ENCODE measurements at places on chromosomes 5 and 9.

- no peak for DNase-seq
Measured at GRCh38 chr5:79653843-79654242, 35.8 kb upstream of the CMYA5 start.

DNA sequence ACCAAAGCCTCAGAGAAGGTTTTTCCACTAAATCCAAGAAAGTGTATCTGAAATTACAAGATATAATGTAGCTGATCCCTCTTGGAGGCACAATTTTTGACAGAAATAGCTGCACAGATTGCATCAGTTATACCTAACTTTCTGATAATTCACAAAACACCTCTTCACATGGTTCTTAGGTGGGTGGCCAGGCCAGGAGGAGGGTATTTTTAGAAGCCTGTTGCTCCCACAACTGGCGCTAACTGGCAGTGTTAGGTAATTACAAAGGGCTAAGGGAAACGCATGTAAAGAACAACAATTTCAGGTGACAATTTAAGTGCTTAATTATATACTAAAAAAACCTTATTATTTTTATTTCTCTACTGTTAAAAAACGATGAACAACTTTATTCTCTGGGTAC is 247.9 kb downstream of the BNC2 start:
- DNase-seq: no peak

DNA sequence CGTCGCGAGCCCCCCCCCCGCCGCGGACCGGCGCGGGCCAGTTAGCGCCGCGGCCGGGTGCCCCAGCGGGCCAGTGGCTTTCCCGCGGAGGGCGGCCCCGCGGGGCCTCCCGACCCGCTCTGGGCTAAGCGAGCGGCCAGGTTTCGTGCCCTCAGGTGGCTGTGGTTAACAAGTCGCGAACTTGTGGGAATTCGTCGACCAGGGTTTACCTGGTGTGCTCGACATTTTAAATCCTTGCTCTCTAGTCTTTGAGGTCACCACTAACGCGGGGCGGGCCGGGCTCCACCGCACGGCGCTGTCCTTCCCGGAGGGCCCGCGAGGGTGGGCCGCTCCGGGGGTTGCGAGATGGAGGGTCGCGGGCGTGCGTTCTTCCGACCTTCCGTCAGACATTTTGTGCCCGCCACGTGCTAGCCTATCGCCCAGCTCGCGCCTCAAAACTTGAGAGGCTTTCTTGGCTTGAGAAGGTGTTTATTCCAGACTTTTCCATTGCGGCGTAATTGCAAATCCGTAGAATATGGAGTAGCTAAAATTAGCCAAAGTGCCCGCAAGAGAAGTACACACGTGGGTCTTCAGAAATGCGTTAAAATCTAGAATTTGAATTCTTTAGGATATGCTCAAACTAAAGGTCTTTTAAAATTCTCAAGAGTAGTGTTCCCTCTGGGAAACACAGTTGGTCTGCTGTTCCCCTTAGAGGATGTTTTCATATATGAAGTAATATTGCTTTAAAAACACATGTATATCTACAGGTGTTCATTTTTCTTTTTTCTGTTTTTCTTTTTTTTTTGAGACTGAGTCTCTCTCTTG is 2.1 kb downstream of the ANP32B start:
- no peak for DNase-seq

- DNase-seq: no peak
Measured at GRCh38 chr5:78353520-78353919, 6.9 kb upstream of the SCAMP1 start.

DNA sequence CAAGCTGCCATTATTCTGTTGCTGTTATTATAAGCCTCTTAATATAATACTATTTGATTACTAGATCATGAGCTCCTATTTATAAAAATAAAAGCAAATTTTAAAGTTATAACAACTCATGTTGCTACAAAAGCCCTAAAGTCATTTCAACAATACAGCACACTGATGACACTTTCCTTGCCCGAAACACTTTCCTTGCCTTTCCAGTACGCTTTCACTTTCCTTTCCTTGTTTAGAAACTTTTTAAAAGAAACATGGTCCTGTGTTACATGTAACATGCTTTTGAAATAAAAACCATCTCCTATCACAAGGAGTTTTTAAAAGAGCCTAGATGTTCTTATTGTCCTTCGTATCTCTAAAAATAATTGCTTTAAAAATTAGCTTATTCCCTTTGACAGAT is 688.4 kb downstream of the PTPRD start:
- DNase-seq: no peak

GRCh38 chr9:70395652-70396051 is 18.8 kb downstream of the KLF9 start:
- DNase-seq: no peak
